ENCODE measurements at places on chromosomes 1 and 21. TPM values are rescaled to one million over a fixed set of nuclear protein-coding genes. Genes with fewer than 3 reads are reported as not detected.

GRCh38 chr1:216926720-216927510 lies 203.7 kb upstream of the ESRRG start:
- DNase-seq: no peak

DNA sequence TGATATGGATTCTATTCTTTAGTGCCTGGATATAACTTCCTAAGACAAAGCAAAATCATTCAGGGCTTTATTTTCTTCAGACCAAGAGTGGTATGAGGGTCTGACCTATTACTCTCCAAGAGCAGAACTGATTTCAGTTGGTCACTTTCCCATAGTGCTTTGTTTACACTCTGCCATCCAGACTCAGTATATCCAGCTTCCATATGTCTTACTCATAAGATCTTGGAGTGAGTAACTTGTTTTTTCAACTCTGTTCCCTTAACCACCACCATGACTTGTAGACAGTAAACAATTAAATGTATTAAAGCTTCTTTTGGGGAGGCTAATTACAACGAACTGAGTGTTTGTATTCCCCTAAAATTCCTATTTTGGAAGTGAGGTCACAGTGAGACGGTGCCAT lies 83.4 kb downstream of the USP24 start:
- no peak for DNase-seq

The AADACL4 gene
- polyA plus RNA-seq: not detected

- DNase-seq: no peak
Measured at GRCh38 chr1:80113168-80114038, 1106.9 kb upstream of the ADGRL4 start.

- DNase-seq: peak; percentile 72
Measured at GRCh38 chr1:94962409-94963265, 35.7 kb upstream of the CNN3 start.

The NKAIN1 gene
- 2.1 TPM for polyA plus RNA-seq

Data from muscle of arm (tissue), 14 donors.